ENCODE measurements at places on chromosomes 13 and 19.
A peak's percentile ranks its signal among the peaks of the same experiment; 100 is the strongest.

DNA sequence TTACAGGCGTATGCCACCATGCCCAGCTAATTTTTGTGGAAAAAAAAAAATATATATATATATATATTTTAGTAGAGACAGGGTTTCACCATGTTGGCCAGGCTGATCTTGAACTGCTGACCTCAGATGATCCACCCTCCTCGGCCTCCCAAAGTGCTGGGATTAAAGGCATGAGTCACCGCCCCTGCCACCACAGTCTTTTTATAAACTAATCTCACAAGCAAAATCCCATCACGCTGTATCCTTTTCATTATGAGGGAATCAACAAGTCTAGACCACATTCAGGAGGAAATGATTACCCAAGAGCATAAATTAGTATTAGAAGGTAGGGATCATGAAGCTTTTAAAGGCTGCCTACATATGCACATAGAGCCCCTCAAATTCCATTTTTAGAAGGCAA lies 210.6 kb upstream of the NBEA start:
- DNase-seq, result no peak

DNA sequence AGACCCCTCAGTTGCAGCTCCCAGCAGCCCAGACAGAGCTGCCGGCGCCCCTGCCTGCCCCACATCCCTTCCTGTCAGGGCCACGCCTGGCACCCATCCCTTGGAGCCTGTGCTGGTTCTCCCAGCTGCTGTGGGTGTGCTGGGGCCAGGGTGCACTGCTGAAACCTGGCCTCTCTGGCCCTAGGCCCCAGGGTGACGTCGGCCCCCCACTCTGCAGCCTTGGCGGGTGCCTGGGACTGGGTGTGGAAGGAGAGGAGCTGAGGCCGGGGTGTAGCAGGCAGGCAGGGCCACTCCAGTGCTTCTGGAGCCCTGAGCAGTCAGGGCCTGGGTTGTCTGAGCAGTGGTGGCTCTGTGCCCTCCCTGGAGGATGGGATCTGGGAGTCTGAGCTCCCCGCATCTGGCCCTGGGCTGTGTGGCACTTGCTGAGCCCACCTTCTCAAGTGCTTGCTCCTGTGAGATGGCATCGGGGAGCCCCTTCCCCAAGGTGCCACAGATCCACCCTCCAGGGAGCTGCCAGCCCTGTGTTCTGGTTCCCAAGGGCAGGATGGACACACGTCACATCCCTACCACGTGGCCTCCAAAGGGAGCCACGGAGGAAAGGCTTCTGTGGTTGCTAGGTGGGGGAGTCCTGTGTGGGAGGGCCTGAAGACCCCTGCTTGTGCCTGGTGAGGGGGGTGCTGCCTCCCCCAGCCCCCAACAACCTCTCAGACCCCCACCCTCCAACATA lies 5.2 kb downstream of the PLEKHJ1 start:
- DNase-seq, result no peak

DNA sequence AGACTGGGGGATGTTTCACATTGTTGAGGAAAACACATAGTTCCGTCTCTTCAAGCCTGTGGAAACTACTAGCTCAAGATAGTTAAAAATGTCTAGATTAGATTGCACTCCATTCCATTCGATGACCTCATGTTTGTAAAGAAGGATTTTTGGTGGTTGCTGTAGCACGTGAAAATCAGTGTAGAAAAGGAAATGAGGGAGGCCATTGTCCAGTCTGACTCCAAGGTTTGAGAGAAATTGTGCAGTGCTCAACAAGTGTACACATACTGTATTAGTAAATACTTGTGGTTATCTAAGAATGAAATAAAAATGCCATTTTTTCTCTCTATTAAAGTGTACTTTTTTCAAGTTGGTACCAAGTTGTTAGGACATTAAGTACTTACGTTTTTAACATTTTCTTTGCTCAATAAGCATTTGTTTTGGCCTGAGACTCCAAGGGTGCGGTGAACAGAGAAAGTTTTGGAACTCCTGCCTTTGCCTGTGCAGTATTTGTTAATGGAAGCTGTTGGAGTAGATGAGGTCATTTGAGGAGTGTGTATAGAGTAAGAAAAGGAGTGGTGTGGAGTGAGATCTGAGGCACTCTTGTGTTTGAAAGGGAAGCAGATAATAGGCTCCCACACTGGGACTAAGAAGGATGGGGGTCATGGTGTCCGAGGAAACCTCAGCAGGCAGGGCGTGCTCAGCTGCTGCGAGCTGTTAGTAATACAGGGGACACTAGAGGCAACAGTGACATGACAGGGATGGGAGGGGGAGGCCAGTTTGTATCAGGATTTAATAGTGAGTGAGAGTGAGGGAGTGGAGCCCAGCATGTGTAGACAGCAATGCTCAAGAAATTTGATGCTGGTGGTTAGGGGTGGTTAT lies 4.4 kb downstream of the WASF3 start:
- DNase-seq, result no peak

DNA sequence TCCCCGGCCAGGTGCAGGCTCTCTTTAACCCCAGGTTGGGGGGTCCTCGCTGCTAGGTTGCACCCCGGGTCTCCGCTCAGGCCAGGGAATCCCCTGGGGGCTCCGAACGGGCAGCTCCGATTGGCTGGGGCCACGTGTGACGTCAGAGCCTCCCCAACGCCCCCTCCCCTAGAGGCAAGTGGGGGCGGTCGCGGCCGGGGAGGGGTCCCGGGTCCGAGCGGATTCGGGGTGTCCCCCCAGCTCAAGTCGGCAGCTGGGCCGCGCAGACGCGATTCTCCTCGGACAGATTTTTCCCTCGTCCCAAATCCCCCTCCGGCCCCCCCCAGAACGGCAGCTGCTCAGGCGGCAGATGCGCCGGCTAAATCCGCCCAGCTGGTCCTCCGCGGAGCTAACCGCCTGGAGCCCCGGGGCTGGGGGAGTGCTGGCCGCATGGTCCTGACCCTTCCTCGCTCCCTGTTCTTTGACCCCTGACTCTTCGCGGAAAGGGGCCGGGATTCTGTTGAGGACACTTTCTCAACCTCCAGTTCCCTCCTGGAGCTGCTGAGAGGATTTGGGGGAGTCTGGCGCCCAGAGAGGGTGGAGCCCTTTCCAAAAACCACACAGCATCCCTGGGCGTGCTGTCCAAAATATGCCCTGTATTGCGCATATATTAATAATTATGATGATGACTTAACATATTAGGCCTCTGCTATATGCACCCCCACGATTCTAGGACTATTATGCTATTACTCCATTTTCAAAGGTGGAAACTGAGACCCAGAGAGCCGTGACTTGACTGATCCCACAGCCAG lies 25.4 kb upstream of the SEMA6B start:
- DNase-seq, result no peak

DNA sequence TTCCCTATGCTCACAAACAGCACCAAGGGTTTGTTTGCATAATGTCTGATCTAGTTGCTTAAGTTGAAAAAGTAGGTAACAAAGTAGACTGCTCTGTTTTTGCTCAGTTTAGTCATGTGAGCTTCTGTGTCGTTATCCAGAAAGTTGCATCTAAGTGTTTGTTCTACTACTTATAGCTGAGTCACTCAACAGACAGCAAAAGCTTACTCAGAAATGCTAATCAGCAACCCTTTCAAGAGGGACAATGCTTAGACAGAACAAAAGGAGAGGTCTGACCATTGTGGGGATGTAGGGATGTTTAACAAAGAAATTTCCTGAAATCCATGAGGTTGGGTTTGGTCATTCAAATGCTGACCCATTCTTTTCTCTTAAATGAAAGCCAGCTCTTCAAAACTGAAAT lies 106.4 kb downstream of the ATP8A2 start:
- no peak for DNase-seq

GRCh38 chr19:39544226-39544903 lies 4.4 kb upstream of the EID2 start:
- no peak for DNase-seq

GRCh38 chr13:61350341-61350740 lies 65.3 kb downstream of the PCDH20 start:
- no peak for DNase-seq

DNA sequence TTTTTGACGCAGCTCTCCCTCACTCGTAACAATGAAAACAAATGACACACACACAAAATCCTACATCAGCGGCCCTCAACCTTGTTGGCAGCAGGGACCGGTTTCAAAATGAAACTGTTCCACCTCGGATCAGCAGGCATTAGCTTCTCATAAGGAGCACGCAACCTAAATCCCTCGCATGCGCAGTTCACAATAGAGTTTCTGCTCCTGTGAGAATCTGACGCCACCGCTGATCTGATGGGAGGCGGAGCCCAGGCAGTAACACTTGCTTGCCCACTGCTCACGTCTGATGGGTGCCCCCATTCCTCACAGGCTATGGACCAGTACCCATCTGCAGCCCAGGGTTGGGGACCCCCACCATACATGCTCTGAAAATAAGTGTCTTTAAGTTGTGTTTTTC lies 43.4 kb downstream of the DHRS12 start:
- DNase-seq, result no peak

GRCh38 chr19:41330946-41331678 lies 21.1 kb downstream of the CCDC97 start:
- no peak for DNase-seq

GRCh38 chr19:11261971-11262839 lies at the start of gene DOCK6:
TSS of gene DOCK6 (minus strand) at chr19:11262524. CDS start at chr19:11262440, 84 bp downstream.
- DNase-seq, result peak; percentile 37

GRCh38 chr19:17283504-17283996 lies 1.8 kb downstream of the ANKLE1 start:
- DNase-seq, result no peak

GRCh38 chr13:37627428-37627827 lies 28.9 kb upstream of the POSTN start:
- DNase-seq, result no peak

DNA sequence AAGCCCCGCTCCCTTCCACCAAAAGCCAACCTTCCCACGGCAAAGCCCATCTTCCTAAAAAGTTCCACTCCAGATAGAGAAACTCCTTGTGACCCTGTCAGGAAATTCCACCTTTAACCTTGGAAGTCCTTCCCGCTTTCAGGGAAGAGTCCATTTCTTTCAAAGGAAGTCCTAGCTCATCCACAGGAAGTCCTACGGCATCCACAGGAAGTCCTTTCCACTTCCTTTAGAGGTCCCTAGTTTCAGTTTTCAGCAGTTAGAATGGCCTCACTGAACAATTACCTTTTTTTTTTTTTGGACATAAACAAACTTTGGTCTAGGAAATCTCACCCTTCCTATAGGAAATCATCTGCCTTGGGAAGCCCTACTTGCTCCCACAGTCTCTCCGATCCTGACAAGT lies 31.7 kb downstream of the TRPM4 start:
- no peak for DNase-seq

DNA sequence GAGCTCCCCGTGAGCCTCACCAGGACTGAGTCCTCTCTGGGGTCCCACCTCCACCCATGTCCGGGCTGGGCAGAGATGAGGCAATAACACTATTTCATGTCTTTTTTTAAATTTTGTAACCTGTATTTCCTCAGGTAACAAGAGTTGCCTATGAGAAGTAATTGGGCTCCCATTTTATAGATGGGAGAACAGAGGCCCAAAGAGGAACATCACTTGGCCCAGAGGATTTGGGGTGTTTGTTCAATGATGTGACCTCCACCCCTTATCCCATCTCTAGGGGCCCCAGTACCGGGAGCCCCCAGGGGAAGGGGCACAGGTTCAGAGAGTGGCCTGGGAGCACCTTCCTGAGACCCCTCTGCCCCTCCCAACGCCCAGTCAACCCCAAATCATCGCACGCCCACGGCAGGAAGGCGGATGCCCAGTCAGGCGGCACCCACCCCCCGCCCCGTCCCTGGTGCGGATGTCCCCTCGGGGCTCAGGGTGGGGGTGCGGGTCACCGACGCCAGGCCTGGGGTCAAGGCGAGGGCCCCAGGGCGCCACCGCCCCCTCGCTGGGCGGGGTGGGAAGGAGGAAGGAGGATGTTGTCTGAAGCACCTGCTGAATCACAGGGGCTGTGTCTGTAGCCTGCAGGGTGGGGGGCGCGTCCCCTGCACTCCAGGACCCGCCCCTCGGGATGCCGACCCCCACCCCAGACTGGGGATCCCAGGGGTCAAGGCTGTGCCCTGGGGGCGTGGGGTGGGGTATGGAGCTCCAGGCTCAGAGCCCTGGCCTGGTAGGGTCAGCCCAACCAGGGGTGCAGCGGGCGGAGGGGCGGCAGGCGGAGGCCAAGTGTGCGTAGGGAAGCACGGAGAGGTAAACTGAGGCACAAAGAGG lies 9.0 kb upstream of the CIRBP start:
- DNase-seq, result no peak

DNA sequence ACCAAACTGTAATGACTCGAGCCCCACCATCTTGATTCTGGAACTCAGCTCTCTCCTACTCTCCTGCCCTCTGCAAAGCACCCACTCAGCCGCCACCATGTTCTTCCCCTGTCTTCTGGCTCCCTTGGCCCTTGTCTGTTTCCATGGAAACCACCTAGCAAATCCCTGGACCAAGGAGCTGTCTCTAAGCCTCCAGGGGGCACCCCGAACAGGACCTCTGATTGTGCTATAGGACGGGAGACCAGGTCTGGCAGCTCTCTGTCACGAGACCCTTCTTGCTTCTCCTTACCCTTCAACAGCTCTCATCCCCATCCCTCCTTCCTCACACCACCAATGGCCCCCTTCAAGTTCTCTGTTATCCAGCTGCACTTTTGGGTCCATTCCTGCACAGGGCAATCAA lies 277.7 kb upstream of the ZNF507 start:
- no peak for DNase-seq

GRCh38 chr13:29546662-29547061 lies 48.8 kb downstream of the SLC7A1 start:
- DNase-seq, result no peak

GRCh38 chr13:97999653-98000052 lies 46.2 kb downstream of the IPO5 start:
- no peak for DNase-seq

DNA sequence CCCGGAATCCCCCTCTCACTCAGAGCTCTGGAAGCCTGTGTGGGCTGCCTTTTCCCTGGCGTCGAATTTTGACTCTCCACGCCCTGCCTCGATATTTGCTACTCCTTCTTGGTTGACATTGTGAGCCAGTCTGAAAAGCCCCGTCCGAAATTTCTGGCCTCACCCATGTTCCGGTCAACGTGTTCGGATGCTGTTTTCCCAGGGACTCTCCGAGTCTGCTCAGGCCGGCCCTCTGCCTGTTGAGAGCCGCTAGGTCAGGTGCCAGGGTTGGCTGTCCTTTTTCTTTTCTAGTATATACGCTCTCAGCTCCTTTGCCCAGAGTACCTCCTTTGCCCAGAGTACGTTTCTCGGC lies 6.8 kb upstream of the DGKH start:
- DNase-seq, result peak; percentile 5

- DNase-seq, result no peak
Measured at GRCh38 chr19:47755065-47755761, 9.9 kb downstream of the NOP53 start.

GRCh38 chr13:70518081-70518480 lies 409.8 kb upstream of the KLHL1 start:
- no peak for DNase-seq
